Smooth muscle cell of bladder (primary cell): ENCODE measurements at places on chromosomes 13 and 19. TPM values are rescaled to one million over a fixed set of nuclear protein-coding genes. Genes with fewer than 3 reads are reported as not detected.

The ZNF548 gene
- 21.5 and 25.4 TPM in 2 replicates for total RNA-seq

The PDE4C gene
- 0.57 and 4.9 TPM in 2 replicates for total RNA-seq

The ONECUT3 gene
- total RNA-seq: not detected in 2 replicates

The ZNF525 gene
- total RNA-seq: 4.4 and 10.0 TPM in 2 replicates

The IFI30 gene
- 7.2 and 11.2 TPM in 2 replicates for total RNA-seq

The OR4F17 gene
- under 0.01 TPM in 1 of 2 replicates, not detected in the other for total RNA-seq

The TEAD2 gene
- total RNA-seq: 15.9 and 16.4 TPM in 2 replicates

The CCDC159 gene
- 7.0 and 9.6 TPM in 2 replicates for total RNA-seq

The PRX gene
- 1.3 and 1.6 TPM in 2 replicates for total RNA-seq

The SLC5A5 gene
- total RNA-seq: not detected in 2 replicates

The GAPDHS gene
- total RNA-seq: not detected in 2 replicates

The C1QTNF9B gene
- total RNA-seq: 0.28 TPM in 2 replicates

The ERICH6B gene
- not detected in 2 replicates for total RNA-seq

The MZF1 gene
- total RNA-seq: 10.7 and 14.2 TPM in 2 replicates

The KIRREL2 gene
- total RNA-seq: not detected in 2 replicates

The ZNF677 gene
- 8.8 and 10.4 TPM in 2 replicates for total RNA-seq

The OR7C1 gene
- not detected in 2 replicates for total RNA-seq

The ARRDC5 gene
- total RNA-seq: not detected in 2 replicates

The KANK3 gene
- total RNA-seq: 0.18 and 0.43 TPM in 2 replicates

The TTYH1 gene
- not detected in 2 replicates for total RNA-seq

The LSR gene
- 0.28 and 0.55 TPM in 2 replicates for total RNA-seq

The GJB2 gene
- total RNA-seq: under 0.01 and 0.14 TPM in 2 replicates

The LIM2 gene
- total RNA-seq: not detected in 2 replicates

The FSD1 gene
- 5.4 and 5.7 TPM in 2 replicates for total RNA-seq

The DAND5 gene
- total RNA-seq: not detected in 2 replicates

The PNMA8B gene
- 1.4 and 2.2 TPM in 2 replicates for total RNA-seq

The CBLC gene
- total RNA-seq: 0.14 TPM in 1 of 2 replicates, not detected in the other

The EEF1AKMT1 gene
- total RNA-seq: 7.7 and 8.1 TPM in 2 replicates

The OR7G1 gene
- total RNA-seq: not detected in 2 replicates

The SBSN gene
- 2.1 and 9.3 TPM in 2 replicates for total RNA-seq

The FXYD3 gene
- total RNA-seq: 0.37 TPM in 1 of 2 replicates, not detected in the other

The GGN gene
- 0.14 and 0.46 TPM in 2 replicates for total RNA-seq

The SLC8A2 gene
- total RNA-seq: 0.18 TPM in 1 of 2 replicates, not detected in the other

The PCDH8 gene
- total RNA-seq: not detected in 2 replicates

The C5AR1 gene
- total RNA-seq: 0.09 TPM in 1 of 2 replicates, not detected in the other

The ENOX1 gene
- 7.4 and 10.4 TPM in 2 replicates for total RNA-seq

The KCNC3 gene
- 0.09 TPM in 1 of 2 replicates, not detected in the other for total RNA-seq

The SIGLEC5 gene
- not detected in 2 replicates for total RNA-seq

The TUBB4A gene
- not detected in 2 replicates for total RNA-seq

The DCT gene
- under 0.01 and 0.09 TPM in 2 replicates for total RNA-seq

The C13orf42 gene
- total RNA-seq: not detected in 2 replicates

The NUDT15 gene
- total RNA-seq: 10.2 and 14.1 TPM in 2 replicates

The CAMSAP3 gene
- total RNA-seq: not detected in 2 replicates

The NLRP7 gene
- not detected in 2 replicates for total RNA-seq

The KLF1 gene
- 0.09 TPM in 1 of 2 replicates, not detected in the other for total RNA-seq

The IFNL1 gene
- total RNA-seq: not detected in 2 replicates

The METTL21C gene
- total RNA-seq: not detected in 2 replicates
